GM23248 (cell line): ENCODE measurements at places on chromosomes 12 and 14.

- peak; percentile 63 for DNase-seq
Observed at GRCh38 chr14:34147461-34147860, 196.6 kb upstream of the EGLN3 start.

GRCh38 chr12:11500188-11500860 lies 105.0 kb upstream of the PRB2 start:
- DNase-seq = peak; percentile 78

DNA sequence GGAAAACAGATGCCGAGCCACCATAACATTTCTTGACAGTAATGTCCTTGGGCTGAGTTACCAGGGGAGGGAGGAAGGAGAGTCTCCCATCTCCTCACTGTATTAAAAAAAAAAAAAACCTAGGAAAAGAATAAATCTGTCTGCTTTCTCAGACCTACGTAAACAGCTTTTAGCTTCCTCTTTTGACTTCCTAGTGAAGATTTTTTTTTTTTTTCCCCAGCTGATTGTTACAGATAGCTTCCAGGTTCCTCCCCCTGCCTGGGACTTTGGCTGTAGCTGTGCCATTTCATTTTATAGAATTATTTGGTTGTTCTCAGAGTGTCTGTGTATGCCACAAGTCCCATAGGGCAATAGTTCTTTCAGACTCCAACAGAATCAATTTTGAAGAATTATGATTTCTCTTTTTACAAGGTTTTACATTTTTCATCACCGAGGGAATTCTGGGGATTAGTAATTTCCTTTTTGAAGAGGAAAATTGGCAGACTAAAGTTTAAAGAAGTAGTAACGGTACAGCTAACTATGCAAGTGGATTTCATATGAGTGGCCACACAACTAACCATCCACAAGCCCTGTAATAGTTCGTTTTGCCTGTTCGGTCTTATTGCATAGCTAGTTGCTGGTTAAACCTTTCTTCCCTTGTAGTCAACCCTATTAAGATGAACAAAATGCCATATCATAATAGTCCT lies 23.1 kb upstream of the GNS start:
- DNase-seq = no peak

DNA sequence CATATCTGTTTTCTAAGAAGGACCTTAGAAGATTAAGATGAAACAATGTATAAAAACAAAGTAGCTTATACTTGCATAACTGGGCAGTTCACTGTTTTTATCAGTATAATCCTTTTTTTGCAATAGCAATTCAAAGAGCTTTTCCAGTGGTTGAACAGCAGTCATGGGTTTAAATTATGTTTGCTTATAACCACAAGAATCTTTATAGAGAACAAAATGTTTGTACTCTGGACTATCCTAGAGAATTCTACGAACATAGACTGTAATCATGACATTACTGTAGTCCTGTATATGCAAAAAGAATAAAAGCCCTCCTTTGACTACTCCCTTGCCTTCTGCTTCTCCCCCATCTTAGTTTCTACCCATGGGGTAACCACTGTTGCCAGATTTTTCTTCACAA lies 5.7 kb downstream of the FAM177A1 start:
- DNase-seq = no peak

DNA sequence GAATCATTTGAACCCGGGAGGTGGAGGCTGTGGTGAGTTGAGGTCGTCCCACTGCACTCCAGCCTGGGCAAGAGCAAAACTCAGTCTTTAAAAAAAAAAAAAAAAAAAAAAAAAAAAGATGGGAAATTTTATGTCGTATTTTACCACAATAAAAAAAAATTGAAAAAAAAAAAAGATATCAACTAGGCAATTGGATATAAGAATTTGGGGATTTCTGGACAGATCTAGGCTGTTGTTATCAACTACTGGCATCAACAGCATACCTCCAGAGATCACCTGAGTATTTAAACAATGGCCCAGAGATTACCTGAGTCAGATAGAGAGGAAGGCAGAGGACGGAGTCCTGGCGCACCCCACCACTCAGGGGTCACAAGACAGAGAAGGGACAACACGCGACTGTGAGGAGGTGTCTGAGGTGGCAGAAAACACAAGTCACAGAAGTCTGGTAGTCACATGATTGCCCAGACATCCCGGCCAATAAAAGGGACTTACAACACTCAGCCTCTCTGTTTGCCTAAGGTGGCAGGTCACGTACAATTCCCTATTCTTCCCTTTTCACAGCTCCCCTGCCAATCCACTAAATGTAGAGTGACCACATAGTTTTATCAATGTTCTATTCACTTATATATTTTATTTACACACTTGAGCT lies 1.8 kb downstream of the SPRING1 start:
- no peak for DNase-seq

- peak; percentile 67 for DNase-seq
Observed at GRCh38 chr12:45388545-45388944, 172.7 kb downstream of the ANO6 start.

- no peak for DNase-seq
Observed at GRCh38 chr12:186006-186625, 27.8 kb downstream of the SLC6A12 start.

DNA sequence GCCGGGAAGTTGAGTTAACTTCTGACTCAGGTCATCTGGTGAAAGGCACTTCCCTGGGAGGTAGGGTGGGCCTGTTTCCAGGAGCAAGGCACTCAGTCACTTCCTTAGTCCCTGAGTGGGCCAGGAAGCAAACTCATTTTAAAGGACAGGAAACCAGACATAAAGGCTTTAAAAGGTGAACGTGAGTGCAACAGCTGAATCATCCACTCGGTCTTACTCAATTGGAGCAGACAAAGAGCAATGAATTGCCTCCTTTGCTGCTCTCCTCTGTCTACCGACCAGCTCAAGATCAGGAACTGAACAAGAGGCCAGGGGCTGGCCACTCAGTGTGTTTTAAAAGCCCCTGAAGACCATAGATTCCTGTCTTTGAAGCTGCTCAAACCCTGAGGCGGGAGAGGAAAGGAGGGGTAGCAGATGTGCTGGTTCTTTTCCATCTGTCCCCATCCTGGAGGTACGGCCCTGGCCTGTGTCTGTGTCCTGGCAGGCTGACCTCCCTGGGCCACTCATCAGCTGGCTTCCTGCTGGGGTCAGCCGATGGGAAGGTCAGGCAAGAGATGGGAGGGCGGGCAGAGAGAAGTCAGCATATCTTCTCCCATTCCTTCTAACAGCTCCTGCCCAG lies 148.9 kb downstream of the PPM1H start:
- DNase-seq = peak; percentile 94

DNA sequence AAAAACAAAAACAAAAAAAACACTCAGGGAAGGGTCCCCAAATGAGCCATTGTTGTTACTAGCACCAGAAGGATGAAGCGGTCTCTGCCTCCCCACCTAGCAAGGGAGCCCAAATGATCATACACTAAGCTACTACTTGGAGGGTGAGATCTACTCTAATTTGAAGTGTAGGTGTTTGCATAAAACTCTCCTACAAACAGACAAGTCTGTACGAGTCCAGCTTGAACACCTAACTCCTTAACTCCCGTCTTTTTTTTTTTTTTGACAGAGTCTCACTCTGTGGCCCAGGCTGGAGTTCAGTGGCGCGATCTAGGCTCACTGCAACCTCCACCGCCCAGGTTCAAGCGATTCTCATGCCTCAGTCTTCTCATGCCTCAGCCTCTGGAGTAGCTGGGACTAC lies 132.6 kb downstream of the PPM1H start:
- no peak for DNase-seq

DNA sequence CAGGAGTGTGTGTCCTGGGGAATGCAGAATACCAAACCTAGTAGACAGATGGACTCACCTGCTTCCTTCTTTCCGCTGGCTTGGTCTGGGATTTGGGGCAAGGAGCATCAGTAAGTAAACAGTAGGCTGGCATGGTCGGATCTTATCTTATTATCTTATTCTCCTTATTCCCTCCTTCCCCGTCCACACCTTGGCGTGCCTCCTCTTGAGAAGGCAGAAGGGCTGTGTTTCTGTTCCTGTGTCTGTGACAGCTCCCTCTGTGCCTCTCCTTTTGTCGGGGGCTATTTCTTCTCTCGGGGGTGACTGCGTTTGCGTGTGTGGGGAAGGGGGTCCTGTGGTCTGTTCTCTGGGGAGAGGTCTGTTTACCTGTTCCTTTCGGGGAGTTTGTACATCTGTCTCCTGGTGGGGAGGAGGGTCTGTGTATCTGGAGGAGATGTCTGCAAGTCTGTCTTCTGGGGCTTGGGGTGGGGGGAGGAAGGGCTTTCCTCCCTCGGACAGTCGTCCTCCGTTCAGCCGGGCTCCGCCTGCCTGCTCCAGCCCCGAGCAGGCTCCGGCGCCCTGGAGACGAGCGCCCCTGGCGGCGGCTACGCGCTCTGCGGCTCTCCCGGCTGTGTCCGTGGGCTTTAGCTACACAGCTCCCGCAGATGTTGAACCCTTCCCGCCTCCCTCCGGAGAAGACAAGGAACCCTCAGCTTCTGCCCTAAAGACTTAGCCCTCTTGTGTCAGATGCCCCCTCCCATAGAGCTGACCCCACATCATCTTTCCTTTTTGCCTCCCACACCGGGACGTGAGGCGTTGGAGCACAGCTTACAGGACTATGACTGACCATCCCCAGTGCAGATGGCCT lies 4.4 kb downstream of the KRT86 start:
- peak; percentile 81 for DNase-seq

DNA sequence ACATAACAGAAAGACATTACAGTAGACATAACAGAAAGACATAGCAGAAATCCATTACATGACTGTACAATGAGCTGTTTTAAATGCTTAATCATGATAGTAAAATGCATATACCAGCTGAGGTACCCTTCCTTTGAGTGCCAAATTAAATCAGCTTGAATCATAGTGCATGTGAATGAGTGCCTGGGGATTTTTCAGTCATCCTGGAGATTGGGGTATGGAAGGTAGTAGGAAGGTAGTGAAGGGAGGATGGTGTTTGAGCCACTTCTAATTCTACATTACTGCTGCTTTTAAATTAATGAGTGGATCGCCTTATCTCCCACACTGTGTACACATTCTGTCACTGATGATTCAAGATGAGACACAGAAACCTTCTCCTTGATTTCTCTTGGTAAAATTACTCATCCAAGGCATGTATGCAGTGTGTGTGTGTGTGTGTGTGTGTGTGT lies 534.2 kb downstream of the LRFN5 start:
- DNase-seq = peak; percentile 86

GRCh38 chr12:116964054-116965050 lies 53.6 kb downstream of the FBXW8 start:
- no peak for DNase-seq

DNA sequence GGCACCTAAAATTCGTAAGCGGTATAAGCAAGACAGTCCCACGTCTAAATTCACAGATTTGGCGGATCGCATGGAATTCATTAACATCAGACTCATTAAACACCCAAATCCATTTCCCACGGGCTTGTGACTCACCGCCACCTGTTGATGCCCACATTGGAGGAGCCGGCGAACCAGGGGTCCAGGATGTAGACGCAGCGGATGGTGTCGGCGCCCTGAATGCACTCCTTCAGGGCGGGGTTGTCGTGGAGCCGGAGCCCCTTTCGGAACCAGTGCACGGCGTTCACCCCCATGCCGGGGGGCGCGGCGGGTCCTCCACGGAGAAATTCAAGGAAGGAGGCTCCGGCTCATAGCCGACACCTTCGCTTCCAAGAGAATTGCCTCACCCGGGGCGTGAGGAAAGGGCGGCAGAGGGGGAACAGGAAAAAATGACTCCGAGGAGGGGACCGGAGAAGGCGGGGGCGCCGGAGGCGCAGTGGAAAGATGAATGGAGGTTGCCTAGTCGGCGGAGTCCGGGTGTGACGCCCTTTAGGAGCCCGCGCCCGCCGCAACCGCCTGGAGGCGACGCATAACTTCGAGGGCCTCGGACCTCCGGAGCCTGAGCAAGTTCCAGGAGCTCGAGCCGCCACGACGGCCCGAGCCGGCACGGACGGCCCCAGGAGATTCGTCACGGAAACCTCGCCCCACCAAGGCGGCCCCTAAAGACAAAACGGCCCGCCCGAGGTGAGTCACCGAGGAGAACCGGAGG lies 506 bp downstream of the CRY1 start:
- DNase-seq = peak; percentile 80

GRCh38 chr12:49623142-49623904 lies at the start of gene PRPF40B:
TSS of gene PRPF40B (plus strand) at chr12:49623561. CDS start at chr12:49623591, 30 bp downstream.
- peak; percentile 94 for DNase-seq

GRCh38 chr14:76699939-76700590 lies 61.2 kb upstream of the VASH1 start:
- DNase-seq = no peak

GRCh38 chr12:109153821-109154441 lies 37.5 kb downstream of the ACACB start:
- DNase-seq = no peak

GRCh38 chr12:101619026-101619786 lies 24.4 kb downstream of the MYBPC1 start:
- DNase-seq = no peak

- DNase-seq = no peak
Observed at GRCh38 chr14:23146980-23147379, 27.9 kb upstream of the CEBPE start.

GRCh38 chr12:130485291-130486145 lies 147.8 kb downstream of the PIWIL1 start:
- DNase-seq = no peak

DNA sequence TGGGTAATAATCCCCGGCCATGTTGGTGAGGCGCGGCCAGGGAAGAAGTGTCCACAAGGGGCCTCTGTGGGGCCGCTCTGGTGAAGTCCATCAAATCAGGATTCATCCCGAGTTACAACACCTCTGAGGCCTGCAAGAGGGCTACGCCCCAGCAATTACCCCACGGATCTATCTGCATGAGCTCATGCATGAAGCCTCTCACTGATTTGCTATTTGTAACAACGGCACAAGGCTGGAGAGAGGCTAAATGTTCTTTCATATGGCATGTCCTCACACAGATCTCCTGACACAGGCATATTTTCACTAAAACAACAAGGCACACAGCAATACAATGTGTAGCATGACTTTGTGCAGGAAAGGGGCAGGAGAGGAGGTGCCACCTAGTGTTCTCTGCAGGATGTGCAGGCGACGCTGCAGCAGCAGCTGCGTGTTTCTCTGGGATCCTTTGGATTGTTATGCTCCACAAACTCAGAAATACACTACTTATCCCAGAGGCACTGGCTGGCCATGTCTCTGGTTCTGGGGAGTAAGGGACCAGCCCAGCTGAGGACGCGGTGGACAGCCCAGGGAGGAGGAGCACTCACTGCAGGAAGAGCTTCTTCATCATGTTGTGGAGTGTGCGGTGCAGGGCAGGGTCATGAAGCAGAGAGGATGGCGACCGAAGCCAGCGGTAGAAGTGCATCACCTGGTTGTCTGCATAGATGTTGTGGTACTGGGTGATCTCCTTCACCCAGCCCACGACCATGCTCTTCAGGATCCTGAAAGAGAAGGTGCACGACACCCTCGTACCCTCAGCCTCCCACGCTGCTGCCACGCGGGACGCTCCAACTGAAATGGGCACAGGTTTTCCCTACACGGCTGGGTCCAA lies 20.2 kb downstream of the P2RX2 start:
- peak; percentile 77 for DNase-seq
